ENCODE measurements at places on chromosomes 12 and 14.

GRCh38 chr14:72780751-72781150 is 113.2 kb downstream of the DPF3 start:
- no peak for DNase-seq

DNA sequence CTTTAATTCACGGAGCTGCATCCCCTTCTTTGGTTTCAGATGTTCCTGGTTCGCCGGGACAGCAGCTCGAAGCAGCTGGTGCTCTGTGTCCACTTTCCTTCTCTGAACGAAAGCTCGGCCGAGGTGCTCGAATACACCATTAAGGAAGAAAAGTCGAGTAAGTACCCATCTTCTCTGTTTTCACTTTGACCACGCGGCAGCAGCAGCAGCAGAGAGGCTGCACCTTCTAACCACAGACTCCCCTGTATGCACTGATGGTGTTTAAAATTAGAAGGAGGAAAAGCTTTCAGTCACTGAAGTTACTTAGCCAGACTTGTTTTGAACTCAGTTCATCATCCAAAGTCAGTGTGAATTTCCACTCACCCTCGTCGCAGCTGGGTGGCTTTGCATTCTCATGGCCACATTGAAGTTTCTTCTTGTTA is 63.8 kb downstream of the RIN3 start:
- no peak for DNase-seq

GRCh38 chr12:131380220-131380964 is 330.5 kb upstream of the SFSWAP start:
- no peak for DNase-seq

- DNase-seq = no peak
Measured at GRCh38 chr14:100298551-100299237, 7.5 kb downstream of the SLC25A29 start.

GRCh38 chr14:100328495-100329163 is 5.5 kb downstream of the SLC25A47 start:
- no peak for DNase-seq
